Stimulated activated CD4-positive, alpha-beta T cell treated with anti-CD3 and anti-CD28 coated beads, Interleukin-1b, Interleukin-23, amount 100 ng/mL, for 48 hours (primary cell): ENCODE measurements at places on chromosomes 5 and 9.
A peak's percentile ranks its signal among the peaks of the same experiment; 100 is the strongest.

DNA sequence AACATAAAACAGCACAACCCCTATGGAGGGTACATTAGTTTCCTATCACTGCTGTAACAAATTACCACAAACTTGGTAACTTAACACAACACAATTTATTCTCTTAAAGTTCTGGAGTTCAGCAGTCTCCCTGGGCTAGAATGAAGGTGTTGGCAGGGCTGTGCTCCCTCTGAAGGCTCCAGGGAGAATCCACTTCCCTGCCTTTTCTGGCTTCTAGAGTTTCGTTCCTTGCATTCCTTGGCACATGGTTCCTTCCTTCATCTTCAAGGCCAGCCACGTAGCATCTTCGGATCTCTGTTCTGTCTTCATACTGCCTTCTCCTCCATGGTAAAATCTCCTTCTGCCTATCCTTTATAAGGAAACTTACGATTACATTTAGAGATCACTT, 25.0 kb upstream of the GSN start:
- no peak for DNase-seq

DNA sequence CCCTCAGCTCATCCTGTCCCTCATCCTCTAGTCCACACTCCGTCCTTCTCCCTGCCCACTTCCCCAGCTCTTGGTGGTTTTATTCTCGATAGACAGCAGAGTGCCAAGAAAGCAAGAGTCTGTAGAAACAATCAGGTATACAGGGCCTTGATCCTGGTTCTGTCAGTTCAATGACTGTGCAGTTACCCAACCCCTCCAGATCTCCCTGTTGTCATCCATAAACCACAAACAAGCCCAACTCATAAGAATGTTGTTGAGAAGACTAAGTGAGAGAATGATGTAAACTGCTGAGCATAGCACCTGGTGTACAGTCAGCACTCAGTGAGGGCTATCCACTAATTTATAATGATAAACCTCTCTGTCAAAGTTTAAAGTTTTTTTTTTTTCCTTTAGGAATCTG, 31.3 kb downstream of the ISL1 start:
- no peak for DNase-seq

DNA sequence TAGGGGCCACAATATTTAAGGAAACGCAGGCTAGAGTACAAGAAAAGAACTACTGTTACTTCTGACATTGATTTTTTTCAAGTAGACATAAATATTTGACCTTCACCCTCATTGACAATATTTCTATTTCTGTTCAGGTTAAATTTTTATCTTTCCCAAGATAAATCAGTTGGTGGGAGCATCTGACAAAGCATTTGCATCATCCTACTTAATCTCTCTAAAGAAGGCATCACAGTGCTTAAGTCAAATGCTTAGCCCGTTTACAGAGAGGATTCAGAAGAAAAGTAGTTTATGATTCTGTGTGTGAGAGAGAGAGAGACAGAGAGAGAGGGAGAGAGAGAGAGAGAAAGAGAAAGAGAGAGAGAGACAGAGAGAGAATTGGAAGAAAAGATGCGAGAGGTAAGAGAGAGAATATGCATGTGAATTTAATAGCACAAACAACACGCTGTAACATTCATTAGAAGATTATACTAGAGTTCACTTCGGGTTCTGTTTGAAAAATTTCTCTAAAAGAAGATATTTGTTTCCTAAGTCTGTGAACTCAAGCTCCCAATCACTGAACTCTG, 1093.3 kb upstream of the CDH6 start:
- DNase-seq = no peak

DNA sequence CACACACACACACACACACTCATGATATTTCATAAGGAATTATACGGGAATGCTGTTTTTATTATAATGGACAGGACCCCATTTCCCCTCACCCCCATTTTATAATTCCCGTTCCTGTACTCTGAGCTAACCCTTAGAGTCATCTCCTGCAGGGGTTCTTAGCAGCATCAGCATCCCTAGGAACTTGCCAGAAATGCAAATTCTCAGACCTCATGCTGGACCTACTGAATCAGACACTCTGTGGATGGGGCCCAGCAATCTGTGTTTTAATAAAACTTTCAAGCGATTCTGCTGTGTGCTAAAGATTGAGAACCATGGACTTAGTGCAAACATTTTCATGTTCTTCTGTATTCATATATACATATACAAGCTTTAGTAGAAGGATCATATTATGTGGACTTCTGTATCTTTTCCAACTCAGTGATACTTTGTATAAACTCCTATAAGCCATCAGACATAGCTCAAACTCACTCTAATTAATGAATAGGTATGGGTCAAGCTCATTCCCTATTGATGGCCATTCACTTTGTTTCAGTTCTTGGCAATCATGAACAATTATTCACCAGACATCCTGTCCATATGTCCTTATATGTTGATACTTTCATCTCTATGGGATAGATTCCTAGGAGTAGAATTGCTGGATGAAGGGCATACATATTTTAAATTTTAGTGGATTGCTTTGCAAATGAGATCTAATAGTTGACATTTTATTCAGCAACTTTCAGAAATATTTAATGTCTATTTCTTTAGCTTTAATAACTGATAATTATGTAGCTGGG, 65.5 kb downstream of the ARHGEF28 start:
- DNase-seq = no peak

DNA sequence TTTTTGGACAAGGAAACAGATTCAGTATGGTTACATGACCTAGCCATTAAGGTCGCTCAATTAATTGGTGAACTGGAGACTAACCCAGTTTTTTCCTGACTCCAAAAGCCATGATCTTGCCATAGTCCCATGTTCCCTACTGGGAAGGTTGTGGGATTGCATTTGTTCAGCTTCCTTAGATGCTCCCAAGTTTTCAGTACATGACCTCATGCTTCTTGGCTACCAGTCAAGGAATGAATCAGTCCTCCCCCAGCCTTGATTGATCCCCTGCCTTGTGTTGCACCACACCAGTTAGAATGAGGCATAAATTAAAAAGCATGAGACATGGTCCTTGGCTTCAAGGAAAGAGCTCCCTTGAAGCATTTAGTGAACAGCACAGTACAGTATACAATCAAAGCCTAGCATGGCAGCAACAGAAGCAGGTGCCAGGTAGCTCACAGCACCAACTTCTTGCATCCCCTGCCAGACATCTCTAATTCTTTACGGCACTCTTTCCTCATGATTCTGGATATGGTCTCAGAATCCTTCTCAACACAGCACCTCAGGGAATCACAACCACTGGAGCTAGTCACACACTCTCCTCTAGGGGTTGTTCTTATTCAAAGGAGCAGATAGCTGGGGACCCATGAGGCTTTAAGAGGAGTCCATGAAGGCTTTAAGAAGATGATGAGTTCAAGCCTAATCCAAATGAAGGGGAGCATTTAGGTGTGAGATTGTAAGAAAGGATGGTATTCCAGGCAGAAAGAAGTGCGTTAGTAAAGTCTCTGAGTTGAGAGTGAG, 295.5 kb upstream of the CLINT1 start:
- no peak for DNase-seq

DNA sequence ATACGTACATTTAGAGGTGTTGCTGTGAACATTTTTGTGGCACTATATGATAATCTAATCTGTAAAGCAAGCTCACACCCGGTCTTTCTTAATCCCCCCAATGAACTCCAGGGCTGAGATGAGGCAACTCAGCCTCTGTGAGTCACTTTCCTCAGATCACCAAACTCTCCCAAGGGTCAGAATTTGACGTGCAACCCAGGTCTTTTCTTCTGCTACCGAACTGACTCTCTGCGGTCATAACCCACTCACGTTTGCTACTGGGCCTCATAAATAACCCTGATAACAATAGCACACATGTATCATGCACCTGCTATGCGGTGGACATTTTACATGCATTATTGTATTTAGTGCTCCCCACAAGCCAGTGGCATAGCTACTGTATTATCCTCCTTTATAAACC, 153.1 kb downstream of the DROSHA start:
- no peak for DNase-seq

GRCh38 chr5:73960023-73960422, 334.0 kb downstream of the ARHGEF28 start:
- DNase-seq = no peak

- no peak for DNase-seq
Measured at GRCh38 chr9:96113032-96113431, 188.9 kb downstream of the HSD17B3 start.

- DNase-seq = no peak
Measured at GRCh38 chr5:2371419-2371710, 380.1 kb downstream of the IRX2 start.

- no peak for DNase-seq
Measured at GRCh38 chr9:16369427-16369826, 501.0 kb downstream of the BNC2 start.

DNA sequence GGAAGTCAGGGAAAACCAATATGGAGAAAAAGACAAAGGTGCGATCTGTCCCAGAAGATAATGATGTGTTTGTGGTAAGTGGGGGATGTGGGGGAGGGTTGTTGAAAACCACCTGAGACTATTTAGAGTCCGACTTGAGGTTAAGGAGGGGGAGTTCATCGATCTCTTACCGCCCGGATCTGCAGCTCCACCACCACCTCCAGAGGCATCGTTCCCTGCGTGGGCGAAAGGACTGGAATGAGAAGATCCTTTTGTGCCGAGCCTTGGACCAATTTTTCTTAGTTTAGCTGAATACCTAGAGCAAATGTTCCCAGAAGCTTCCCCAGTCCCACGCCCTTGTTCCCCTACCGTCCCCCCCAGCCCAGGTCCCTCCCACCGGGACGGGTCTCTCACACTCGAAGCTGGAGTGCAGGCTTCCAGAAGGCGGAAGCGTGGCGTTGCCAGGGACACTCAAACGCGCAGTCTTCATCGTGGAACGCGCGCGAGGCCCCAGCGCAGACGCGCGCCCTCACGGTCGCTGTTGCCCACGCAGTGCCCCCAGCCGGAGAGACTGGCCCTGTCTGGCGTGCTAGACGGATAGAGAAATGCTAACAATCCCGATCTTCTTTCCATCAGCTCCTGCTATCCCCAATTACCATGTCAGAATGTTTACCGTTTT, at the start of gene SPATA6L:
SPATA6L (minus strand) TSS at position 439 of the 658 bp plus-strand sequence; CDS start at position 209, 230 bp downstream.
- DNase-seq = peak; percentile 29

DNA sequence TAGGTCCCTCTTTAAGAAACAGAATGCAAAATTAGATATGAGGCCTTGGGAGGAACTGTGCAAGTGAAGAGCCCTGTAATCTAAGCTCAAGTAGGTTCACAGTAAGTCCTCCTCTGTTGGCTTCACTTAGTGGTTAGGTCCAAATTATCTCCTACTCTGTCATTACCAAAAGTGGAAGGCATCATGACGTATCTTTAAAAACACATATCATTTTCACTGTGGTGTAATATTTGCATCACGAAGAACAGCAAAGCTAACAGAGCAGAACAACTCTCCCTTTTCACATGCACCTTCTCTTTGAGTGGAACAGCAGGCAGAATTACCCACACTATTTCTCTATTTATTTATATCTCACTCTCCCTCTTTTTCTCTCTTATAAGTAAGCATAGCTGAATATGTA, 240.5 kb upstream of the CCNH start:
- no peak for DNase-seq

GRCh38 chr5:32302835-32303754, 9.6 kb downstream of the MTMR12 start:
- no peak for DNase-seq

DNA sequence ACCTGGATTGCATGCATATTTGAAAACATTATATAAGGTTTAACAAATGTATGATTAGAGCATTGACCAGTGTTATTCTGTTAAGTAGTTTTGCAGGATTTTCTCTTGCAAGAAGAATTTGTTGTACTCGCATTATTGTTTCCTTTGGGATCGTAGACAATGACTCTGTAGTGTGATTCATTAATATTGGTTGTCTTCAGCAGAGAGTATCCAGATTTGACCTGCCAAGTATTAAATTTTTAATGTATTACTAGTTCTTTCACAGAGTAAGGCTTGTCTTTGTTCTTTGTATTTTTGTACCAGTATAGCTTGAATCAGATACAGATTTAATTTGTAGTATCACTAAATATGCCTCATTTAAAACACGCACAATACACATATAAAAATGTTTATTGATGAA, 155.0 kb downstream of the PBX3 start:
- no peak for DNase-seq

DNA sequence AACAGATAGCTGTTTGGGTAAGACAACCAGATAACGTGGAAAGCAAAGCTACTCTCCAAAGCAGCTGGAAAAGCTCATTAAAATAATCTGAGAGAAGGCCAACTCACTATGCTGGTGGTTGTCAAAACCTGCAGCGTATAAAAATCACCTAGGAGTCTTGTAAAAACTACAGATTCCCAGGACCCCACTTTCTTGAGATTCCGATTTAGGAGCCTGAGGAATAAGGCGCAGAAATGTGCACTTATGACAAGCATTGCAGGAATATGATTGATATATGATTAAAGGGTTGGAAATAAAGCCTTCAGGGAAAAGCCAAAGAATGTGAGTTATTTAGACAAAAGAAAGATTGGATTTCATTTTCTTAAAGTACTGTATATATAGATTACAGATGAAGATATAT, 285.0 kb upstream of the PTGER4 start:
- DNase-seq = no peak

GRCh38 chr5:154524859-154525258, 46.8 kb upstream of the HAND1 start:
- DNase-seq = no peak

DNA sequence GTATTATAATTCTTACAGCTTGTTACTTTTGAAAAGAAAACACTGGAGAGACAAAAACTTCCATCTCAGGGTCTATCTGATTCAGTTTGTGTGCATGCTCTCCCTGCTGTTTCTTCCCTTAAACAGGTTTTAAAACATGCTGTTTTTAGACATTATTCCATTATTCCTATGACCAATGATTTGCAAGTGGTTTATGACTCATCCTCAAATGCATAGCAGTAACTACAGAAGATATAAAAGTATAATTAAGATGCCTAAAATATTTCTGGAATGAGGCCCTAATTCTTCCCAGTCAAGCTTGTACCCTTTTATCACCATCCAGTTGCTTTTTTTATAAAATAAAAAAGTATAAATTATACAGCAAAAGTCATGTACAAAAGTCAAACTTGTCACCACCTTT, 3.7 kb downstream of the DTWD2 start:
- DNase-seq = no peak

DNA sequence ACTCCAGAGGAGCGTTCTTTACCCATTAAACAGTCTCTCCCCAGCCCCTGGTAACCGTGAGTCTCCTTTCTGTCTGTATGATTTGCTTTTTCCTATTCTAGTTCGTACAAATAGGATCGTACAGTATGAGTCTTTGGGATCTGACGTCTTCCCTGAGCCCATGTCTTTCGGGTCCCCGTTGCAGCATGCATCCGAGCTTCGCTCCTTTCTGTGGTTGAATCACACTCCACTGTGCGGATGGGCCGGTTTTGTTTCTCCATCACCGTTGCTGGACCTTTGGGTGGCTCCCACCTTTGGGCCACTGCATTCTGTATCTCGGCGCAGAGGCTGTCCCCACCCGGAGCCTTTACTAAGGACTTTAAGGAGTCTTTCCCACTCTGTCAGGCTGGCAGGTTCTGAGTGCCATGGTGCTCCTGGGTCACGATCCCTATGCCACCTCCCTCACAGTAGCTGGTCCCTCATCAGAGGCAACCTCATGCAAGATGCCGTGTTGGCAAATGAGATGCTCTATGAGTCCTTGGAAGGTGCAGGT, 145.7 kb upstream of the COL5A1 start:
- DNase-seq = no peak

GRCh38 chr5:98064118-98064685, 709.3 kb upstream of the RGMB start:
- no peak for DNase-seq
